Kidney (tissue), 22 donors: ENCODE measurements at places on chromosomes 1 and 21.

DNA sequence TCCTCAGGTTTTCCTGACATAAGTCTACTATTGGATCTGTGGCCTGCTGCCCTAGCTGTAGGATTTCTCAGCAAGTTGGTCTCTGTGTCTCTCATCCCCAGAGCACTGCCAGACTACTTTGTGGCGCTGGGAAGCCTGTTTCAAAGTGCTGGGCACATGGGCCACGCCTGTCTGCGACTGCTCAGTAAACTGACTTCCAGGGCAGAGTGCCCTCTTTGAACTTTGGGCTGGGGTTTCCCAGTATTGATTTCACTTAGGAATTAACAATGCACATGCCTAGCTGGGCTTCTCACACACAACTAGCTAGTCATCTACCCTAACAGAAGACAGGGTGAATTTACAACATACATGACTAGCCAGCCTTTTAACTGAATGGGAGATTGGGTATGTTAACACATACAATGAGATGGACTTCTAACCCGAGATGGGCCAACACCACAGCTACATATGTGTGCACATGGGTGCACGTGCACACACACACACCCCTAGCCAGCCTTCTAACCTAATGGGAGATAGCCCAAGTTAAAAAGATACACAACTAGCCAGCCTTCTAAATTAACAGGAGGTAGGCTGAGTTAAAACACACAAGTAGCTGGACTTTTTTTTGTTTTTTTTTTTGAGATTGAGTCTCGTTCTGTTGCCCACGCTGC is 6.9 kb upstream of the TRIM17 start:
- DNase-seq, result no peak

DNA sequence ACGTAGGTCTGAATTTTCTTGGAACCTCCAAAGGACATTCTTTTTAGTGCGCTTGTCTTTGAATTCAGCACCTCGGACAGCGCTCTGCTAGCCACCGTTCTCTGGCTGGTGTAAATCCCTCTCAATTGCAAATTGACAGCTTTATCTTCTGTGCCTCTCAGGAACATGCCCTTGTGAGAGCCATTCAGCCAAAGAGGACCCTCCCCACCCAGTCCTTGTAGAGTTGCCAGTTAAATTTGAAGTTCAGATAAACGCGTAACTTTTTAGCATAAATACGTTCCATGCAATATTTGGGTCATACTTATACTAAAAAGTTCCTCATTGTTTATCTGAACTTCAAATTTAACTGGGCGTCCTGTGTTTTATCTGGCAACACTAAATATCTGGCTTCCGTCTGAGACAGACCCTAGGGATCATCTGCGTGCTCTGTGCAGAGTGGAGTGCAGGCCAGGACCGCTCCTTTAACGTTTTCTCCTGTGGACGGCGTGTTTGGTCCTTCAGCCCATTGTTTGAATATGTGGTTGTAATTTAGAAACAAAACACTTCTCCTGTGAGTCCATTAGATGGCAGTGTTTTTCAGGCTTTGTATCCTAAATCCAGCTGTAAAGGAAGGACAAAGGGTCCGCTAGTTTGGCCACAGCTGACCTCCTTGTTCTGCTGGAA is 7.0 kb downstream of the KCNAB2 start:
- no peak for DNase-seq

- no peak for DNase-seq
These were observed 335.3 kb downstream of the BRINP2 start for GRCh38 chr1:177505905-177506590.

GRCh38 chr21:36424592-36424991 is 39.4 kb downstream of the CHAF1B start:
- no peak for DNase-seq

GRCh38 chr1:84871181-84871580 is 21.8 kb downstream of the LPAR3 start:
- no peak for DNase-seq

GRCh38 chr1:228176024-228176395 is 10.4 kb downstream of the IBA57 start:
- DNase-seq, result no peak

DNA sequence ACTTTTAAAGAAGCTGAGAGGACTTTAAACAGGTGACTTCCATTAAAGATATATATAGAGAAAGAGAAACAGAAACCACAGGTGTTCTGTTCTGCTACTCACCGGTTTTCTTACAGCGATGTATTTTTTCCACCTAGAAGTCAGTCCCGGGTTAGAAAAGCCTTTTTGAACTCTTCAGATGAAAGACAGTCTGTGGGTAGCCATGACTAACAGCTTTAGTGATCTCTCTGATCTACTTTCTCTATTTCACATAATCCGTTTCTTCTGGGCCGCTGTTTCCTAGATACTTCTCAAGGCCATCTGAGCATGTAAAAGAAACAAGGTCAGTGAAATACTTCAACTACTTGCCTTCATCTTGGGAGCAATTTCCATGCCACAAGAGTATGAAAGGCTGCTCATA is 25.1 kb downstream of the WDR64 start:
- DNase-seq, result no peak

DNA sequence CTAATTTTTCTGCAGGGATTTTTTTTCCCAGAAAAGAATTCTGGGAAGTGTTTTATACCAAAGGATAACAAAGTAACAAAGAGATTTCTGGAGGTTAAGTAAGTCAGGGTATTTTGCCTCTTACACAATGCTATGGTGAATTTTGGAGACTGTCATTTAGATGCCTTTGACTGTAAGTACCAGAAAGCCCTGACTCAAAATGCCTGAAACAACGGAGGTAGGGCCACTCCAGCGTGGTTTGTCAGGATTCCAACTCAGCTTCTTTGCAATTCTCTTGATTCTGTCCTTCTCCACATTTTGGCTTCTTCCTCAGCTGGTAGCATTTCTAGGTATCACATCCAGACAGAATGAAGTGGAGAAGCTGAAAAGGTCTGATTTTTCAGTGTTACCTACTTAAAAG is 106.5 kb downstream of the UCHL5 start:
- DNase-seq, result no peak
